ENCODE measurements at places on chromosomes 11 and 22.
A peak's percentile ranks its signal among the peaks of the same experiment; 100 is the strongest.

GRCh38 chr11:1497600-1497999 lies 11.0 kb upstream of the MOB2 start:
- no peak for DNase-seq

DNA sequence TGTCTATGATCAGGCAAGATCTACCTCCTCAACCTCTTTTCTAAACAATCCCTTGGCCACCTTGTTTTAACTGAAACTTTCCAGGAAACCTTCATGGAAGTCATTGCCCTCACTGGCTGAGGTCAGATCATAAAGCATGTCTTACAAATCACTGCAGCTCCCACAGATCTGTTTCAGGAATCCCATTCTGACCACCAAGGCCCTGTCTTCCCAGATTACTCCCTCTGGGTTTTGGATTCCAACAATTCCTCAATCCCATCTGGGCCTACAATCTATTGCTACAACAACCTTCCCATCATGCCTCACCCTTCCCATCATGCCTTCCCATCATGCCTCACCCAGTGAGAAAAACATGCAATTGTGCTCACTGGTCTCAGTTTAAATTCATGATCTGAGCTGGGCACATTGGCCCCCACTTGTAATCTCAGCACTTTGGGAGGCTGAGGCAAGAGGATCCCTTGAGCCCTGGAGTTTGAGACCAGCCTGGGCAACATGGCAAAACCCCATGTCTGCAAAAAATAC lies 15.9 kb downstream of the ADAMTS15 start:
- no peak for DNase-seq

GRCh38 chr11:102527684-102528083 lies 2.9 kb downstream of the MMP7 start:
- DNase-seq, result no peak

GRCh38 chr22:35631597-35631996 lies 14.5 kb upstream of the MB start:
- DNase-seq, result peak; percentile 71

DNA sequence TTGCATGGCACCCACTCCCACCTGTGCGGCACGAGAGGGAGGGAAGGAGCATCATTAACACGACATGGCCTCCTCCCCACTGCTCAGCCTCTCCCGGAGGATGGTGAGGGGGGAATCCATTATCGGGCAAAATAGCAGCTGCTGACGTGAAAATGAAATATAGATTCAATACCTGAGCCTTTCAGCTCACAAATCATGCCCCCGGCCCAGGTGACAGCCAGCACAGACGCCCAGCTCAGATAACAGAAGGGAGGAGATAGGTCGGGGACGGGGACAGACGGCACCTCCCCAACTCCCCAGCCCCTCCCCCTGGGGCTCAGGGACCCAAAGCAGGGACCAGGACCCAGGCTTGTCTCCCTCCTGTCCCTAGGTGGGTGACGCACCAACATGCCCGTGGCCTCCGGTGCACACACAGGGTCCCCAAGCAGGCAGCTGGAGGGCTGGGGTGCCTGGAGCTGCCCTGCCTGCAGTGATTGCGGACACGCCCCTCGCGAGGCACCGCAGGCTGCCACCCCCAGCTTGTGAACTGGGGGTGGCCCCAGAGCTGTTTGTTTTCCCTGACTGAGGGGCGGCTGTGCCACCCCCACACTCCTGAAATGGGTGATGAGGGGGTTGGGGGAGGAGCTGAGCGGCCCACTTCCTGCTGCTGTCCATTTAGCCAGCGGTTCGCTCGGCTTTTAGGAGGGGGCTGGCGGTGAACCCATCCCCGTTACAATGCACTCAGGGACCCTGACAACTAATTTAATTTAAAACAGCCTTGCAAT lies 31.7 kb downstream of the FLRT1 start:
- no peak for DNase-seq

Data from right cardiac atrium (tissue), 5 donors.